ENCODE measurements at places on chromosomes 12 and 14.

DNA sequence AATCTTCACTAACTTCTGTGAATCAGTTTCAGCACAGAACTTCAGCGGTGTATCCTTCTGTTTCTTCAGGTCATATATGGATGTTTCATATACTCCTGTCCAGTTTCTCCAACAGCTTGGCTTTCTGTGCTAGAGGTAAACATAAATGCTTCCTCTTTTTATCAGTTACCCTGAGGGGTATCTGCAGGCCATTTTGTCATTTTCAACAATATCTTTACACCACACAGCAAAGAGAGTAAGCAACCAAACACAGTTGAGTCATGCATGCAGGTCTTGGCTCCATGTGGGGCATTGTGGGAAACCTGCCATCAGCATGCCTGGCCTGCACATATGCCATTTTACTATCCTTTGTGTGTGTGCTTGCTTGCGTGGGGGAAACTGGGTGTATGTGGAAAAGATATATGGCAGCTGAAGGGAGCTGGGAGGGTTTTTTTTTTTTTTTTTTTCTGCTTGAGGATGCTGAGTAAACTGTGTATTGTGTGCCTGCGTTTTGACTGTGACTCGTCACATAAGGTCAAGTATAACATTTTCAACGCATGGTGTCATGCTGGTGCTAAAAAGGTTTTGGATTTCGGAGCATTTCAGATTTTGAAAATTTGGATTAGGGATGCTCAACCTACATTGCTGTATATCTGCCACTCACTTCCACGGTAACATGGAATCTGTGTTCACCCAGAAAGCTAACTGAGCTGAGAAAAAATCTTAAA is 56.1 kb upstream of the YARS2 start:
- no peak for DNase-seq

GRCh38 chr12:80849337-80849736 is 88.4 kb downstream of the LIN7A start:
- no peak for DNase-seq

DNA sequence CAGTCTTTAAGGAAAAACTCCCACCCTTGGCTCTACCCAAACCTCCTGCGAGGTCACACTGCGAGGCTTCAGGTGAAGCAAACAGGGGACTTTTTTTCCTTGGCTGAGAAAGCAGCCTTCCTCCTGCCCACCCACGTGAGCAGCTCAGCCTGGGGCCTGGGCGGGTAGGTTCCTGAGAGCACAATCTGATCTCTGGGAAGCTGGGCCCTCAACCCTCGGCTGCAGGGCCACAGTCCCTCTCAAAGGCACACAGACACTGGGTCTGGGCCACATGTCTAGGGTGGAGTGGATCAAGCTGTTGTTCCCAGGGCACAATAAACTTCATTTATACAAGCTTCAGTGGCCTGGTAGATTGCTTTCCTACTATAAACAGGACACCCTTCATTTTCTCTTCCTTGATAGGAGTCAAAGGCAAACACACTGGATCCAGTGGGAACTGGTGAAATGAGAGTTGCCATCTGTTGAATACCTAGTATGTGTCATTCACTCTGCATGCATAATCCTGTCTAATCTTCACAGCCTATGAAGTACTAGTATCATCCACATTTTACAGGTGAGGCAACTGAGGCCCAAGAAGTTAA is 41.3 kb upstream of the PNMA1 start:
- DNase-seq, result no peak

- no peak for DNase-seq
Measured at GRCh38 chr14:20499108-20499507, 6.2 kb upstream of the RNASE10 start.
